Stomach (tissue), 19 donors: ENCODE measurements at places on chromosomes 7 and 10. TPM values are rescaled to one million over a fixed set of nuclear protein-coding genes. Genes with fewer than 3 reads are reported as not detected.

ZCCHC24 gene
- total RNA-seq: 28.0 TPM

CLDN4 gene
- total RNA-seq: 15.6 TPM

- H3K4me3 ChIP-seq: no peak overlapping the region
- H3K27me3 ChIP-seq: no peaks in the 10 kb centered on the region
- H3K36me3 ChIP-seq: no peaks in the 10 kb centered on the region
- peaks cover 21% of the 10 kb centered on the region for H3K4me1 ChIP-seq
Observed at GRCh38 chr10:49508654-49509053, 30.3 kb downstream of the ERCC6 start.

- no peaks in the 10 kb centered on the region for H3K36me3 ChIP-seq
- H3K27ac ChIP-seq: no peak overlapping the region
- H3K27me3 ChIP-seq: no peaks in the 10 kb centered on the region
- DNase-seq: no peak
- no peak overlapping the region for H3K4me3 ChIP-seq
- H3K4me1 ChIP-seq: peaks cover 50% of the 10 kb centered on the region
Observed at GRCh38 chr10:119231654-119232053, 24.3 kb downstream of the GRK5 start.

DNA sequence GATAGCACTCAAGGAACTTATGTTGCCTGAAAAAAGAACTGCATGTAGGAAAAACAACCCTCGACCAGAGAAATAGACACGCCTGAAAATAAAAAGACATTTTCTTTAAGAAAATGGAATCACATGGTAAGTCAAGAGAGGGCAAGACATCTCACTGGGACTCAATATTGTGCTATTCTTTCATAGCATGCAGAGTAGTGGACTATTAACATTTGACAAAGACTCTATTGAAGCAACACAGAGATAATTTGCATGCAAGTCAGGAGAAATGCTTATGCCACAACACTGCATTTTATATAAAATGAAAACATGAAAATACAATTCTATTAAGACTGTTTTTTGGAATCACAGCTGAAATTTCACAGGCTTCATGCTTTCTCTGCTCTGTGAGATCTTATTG is 77.9 kb upstream of the RHOBTB1 start:
- no peak for DNase-seq
- H3K27me3 ChIP-seq: no peaks in the 10 kb centered on the region
- no peak overlapping the region for H3K4me3 ChIP-seq
- no peak overlapping the region for H3K27ac ChIP-seq
- H3K36me3 ChIP-seq: no peaks in the 10 kb centered on the region

GRCh38 chr10:62681211-62681940 is 123.1 kb upstream of the ADO start:
- H3K27ac ChIP-seq: no peak overlapping the region
- no peak overlapping the region for H3K4me3 ChIP-seq
- peak; percentile 44 for DNase-seq
- no peaks in the 10 kb centered on the region for H3K27me3 ChIP-seq

DNA sequence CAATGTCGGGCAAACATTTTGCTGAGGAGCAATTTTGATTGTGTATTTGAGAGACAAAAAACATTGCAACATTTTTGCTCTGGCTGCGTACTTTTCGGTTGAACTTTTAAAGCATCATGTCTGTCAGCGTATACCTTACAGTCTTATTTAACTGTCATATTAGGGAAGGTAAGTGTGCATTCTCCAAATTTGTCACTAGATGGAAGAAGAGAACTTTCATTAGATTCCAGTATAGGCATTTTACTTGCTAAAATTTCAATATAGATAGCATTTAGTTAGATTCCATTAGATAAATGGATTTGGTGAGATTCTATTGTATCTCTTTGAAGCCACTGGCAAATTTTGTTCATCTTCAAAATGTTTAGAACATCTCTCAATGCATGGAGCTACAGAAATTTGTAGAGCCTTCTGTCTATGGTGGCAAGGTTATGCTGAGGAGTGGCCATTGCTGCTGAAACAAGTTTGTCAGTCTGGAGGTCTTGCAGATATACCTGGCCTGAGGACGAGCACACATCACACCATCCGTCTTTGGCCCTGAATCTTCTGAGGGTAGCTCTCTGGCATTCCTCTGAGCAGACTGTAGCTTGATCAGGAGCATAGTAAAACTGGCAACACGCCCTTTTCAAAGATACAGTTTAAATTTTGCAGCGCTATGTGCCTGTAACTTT is 437.5 kb upstream of the MBL2 start:
- H3K27me3 ChIP-seq: no peaks in the 10 kb centered on the region
- no peak overlapping the region for H3K27ac ChIP-seq
- DNase-seq: peak; percentile 45
- H3K4me1 ChIP-seq: no peaks in the 10 kb centered on the region

DNA sequence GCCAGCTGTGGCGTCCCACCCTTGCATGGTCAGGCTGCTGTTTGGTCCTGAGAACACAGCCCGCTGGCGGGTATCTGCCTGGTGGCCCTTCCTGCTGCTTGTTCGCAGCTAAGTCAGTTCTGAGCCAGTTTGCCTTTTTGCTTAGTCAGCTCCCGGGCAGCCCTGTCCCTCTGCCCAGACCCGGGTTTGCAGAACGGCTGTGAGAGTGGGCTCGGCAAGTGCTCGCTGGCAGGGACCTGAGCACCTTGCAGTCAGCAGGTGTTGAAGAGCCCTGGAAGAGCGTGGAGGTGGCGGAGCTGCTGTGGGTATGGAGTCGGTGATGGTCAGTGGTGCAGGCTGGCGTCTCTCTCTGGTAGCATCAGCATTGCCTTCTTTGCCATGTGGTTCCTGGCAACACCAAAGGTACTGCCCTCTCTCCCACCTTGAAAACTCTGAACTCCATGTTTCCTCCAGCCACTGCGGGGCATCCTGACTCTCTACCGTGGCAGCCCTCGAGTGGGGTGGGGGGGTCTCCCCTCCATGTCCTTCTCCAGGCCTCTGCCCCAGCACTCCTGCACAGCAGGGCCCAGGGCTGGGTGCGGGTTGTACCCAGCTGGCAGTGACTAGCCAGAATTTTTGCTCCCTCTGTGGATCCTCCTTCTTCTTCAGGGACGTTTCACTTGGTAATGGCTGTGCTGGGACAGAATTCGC is 4.6 kb downstream of the INPP5A start:
- no peak overlapping the region for H3K4me3 ChIP-seq
- DNase-seq: no peak
- no peaks in the 10 kb centered on the region for H3K36me3 ChIP-seq
- H3K4me1 ChIP-seq: peaks cover 89% of the 10 kb centered on the region

GRCh38 chr10:43371418-43371817 is at the start of gene FXYD4:
Gene FXYD4 (plus strand): TSS chr10:43371636. CDS start chr10:43373747, 2,111 bp downstream.
- no peaks in the 10 kb centered on the region for H3K27me3 ChIP-seq
- no peak within 1 kb of the TSS for H3K4me3 ChIP-seq
- DNase-seq: peak; percentile 88
- H3K27ac ChIP-seq: no peak within 1 kb of the TSS

DNA sequence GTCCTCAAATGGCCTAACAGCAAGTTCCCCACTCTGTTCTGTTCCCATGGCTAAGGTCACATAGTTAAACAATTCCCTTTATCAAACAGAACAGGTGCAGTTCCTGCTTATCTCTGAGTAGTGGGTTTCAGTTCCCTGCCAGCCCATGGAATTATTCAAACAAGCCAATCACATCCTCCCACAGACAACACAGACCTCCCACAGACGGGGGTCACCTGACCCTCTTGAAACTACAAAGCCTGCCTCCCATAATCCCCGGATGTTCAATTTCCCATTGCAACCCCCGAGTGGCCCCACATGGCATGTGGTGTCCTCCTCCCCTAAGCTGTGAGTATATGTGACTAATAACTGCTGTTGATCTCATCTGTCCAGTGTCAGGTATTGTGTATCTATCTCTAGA is 64.1 kb downstream of the TMEM168 start:
- H3K4me1 ChIP-seq: no peaks in the 10 kb centered on the region
- no peak overlapping the region for H3K27ac ChIP-seq
- no peaks in the 10 kb centered on the region for H3K36me3 ChIP-seq
- DNase-seq: no peak
